Panc1 (cell line): ENCODE measurements at places on chromosomes 16 and 17. TPM values are rescaled to one million over a fixed set of nuclear protein-coding genes. Genes with fewer than 3 reads are reported as not detected.

OR2C1 gene
- total RNA-seq = not detected

NGFR gene
- 1.6 TPM for total RNA-seq

EPOP gene
- total RNA-seq = 19.9 TPM

SRR gene
- 11.8 TPM for total RNA-seq

SYT17 gene
- total RNA-seq = 5.4 TPM

PABPN1L gene
- total RNA-seq = not detected

UMOD gene
- not detected for total RNA-seq

ST6GALNAC2 gene
- total RNA-seq = 23.0 TPM

MSLN gene
- 1.1 TPM for total RNA-seq

ODAD4 gene
- 0.69 TPM for total RNA-seq

P2RX1 gene
- not detected for total RNA-seq

ARHGAP44 gene
- 0.80 TPM for total RNA-seq

SALL1 gene
- total RNA-seq = not detected

MEOX1 gene
- 0.21 TPM for total RNA-seq

COG4 gene
- total RNA-seq = 45.4 TPM

ASIC2 gene
- 4.1 TPM for total RNA-seq

C17orf50 gene
- total RNA-seq = not detected

IGF2BP1 gene
- total RNA-seq = 109 TPM

WRAP53 gene
- 27.0 TPM for total RNA-seq
